ENCODE measurements at places on chromosomes 2 and 18. TPM values are rescaled to one million over a fixed set of nuclear protein-coding genes. Genes with fewer than 3 reads are reported as not detected.

The HOXD9 gene
- not detected for total RNA-seq

The ZNF396 gene
- 0.81 TPM for total RNA-seq

The RFTN2 gene
- total RNA-seq, result under 0.01 TPM

The SLC40A1 gene
- 393 TPM for total RNA-seq

The SLC9A4 gene
- total RNA-seq, result not detected

The RESP18 gene
- total RNA-seq, result not detected

The LIPT1 gene
- total RNA-seq, result 6.5 TPM

The EPHA4 gene
- 0.27 TPM for total RNA-seq

The TUBA4A gene
- 22.9 TPM for total RNA-seq

The POTEE gene
- under 0.01 TPM for total RNA-seq

The LAMA3 gene
- 2.4 TPM for total RNA-seq

The REG3A gene
- not detected for total RNA-seq

The MERTK gene
- total RNA-seq, result 8.6 TPM

The EFHD1 gene
- not detected for total RNA-seq

The NOP58 gene
- total RNA-seq, result 56.3 TPM

The SIX3 gene
- not detected for total RNA-seq

The ACADL gene
- total RNA-seq, result not detected

The HES6 gene
- total RNA-seq, result 3.5 TPM

The GPAT2 gene
- 11.8 TPM for total RNA-seq

The CABYR gene
- total RNA-seq, result not detected

The WBP1 gene
- total RNA-seq, result 121 TPM

The HOXD13 gene
- not detected for total RNA-seq

The CNTNAP5 gene
- total RNA-seq, result 0.27 TPM

The TIGD1 gene
- total RNA-seq, result 7.3 TPM

The TXNDC2 gene
- total RNA-seq, result not detected
